ENCODE measurements at places on chromosomes 2 and 18. TPM values are rescaled to one million over a fixed set of nuclear protein-coding genes. Genes with fewer than 3 reads are reported as not detected.
A peak's percentile ranks its signal among the peaks of the same experiment; 100 is the strongest.

DNA sequence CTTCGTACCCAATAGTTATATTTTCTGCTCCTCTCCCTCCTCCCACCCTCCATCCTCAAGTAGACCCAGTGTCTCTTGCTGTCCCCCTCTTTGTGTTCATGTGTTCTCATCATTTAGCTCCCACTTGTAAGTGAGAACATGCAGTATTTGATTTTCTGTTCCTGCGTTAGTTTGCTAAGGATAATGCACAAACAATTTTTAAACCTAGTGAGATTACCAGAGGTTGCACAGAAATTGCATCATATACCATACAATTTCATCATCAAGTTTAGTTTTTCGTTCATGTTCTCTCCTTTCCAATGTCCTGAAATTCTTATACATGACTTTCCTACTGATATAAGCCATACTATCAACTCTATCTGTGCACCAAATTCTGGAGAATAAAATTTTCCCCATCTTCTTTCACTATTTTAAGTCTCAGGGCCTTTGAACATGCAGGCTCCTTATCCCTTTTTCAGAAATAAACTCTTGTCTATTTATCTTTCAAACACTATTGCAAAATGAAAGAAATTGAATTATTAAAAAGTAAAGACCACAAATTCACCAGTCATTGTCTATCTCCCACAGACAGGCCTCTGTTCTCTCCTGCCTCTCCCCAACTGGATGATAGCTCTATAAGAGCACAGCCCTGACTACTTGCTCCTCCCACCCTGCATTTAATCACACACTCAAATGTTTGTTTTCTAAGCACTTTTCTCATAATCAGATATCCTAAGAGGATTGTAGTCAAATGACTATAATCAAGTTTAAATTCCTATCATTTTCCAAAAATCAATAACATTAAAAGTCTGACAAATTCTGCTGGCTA lies 27.2 kb upstream of the B4GALT6 start:
- no peaks in the 10 kb centered on the region for H3K36me3 ChIP-seq
- H3K4me3 ChIP-seq: no peak overlapping the region
- DNase-seq: no peak
- H3K27me3 ChIP-seq: no peaks in the 10 kb centered on the region
- no peak overlapping the region for H3K27ac ChIP-seq

Gene KCNK3
- 2.9 TPM for total RNA-seq

- no peak overlapping the region for H3K27ac ChIP-seq
- H3K36me3 ChIP-seq: no peaks in the 10 kb centered on the region
- no peaks in the 10 kb centered on the region for H3K27me3 ChIP-seq
Measured at GRCh38 chr2:78887446-78887845, 138.1 kb upstream of the REG3G start.

DNA sequence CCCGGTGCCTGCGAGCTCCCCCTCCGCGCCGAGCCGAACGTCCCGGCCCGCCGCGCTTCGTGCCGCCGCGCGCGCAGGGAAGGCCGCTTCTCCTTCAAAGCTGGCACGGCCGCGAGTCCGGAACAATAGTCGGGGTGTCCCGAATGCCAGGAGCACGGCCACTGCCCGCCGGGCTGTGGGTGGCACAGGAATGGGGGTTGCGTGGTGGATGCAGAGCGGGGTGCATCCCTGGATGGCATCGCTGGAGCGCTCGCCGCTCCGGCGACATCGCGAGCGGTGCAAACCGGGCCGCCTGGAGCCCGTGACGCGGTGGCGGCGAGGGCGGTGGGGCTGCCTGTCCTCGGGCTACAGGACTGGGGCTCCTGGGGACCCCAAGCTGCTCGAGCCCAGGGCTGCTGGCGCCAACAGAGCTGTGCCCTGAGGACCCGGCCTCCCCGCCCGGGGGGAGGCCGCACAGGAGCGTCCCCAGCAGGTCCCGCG lies 1.1 kb upstream of the SATB2 start:
- H3K4me3 ChIP-seq: peak overlapping the region; percentile 71
- H3K4me1 ChIP-seq: peaks cover 12% of the 10 kb centered on the region
- peaks cover 90% of the 10 kb centered on the region for H3K27me3 ChIP-seq
- H3K27ac ChIP-seq: no peak overlapping the region
- H3K36me3 ChIP-seq: no peaks in the 10 kb centered on the region
- no peak for DNase-seq

Gene PASK
- 8.5 TPM for total RNA-seq

Gene GKN2
- total RNA-seq: not detected

DNA sequence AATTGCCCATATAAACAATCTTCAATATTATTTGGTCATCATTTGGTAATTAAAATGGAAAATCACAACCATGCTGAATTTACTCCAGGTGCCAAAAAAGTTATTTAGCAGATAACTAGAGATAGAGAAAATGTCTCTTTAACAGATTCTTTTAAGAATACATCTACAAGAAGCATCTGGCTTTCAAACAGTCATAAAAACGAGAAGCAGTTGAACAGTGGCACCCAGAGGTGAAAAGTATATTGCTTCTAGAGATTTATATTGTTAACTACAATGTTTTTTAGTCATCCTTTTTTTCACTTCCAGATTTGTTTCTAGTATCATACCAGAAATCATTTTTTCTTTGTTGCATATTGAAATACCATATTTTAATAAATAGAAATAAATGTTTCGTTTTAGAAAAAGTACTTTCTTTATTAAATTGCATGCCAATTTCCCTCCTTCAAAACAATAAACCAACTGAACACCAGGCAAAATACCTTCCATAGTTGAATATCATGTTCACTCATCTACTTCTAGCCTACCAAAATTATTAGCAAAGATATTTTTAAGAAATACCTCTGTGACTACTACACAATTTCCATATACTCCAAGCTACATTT lies 65.4 kb upstream of the HNRNPA3 start:
- H3K27ac ChIP-seq: no peak overlapping the region
- peak; percentile 67 for DNase-seq
- H3K4me1 ChIP-seq: peaks cover 8% of the 10 kb centered on the region

Gene PCARE
- 0.49 TPM for total RNA-seq

GRCh38 chr2:216498070-216498378 lies 620 bp upstream of the RPL37A start:
- H3K4me3 ChIP-seq: peak overlapping the region; percentile 99
- H3K27ac ChIP-seq: peak overlapping the region; percentile 96
- H3K4me1 ChIP-seq: peaks cover 17% of the 10 kb centered on the region

DNA sequence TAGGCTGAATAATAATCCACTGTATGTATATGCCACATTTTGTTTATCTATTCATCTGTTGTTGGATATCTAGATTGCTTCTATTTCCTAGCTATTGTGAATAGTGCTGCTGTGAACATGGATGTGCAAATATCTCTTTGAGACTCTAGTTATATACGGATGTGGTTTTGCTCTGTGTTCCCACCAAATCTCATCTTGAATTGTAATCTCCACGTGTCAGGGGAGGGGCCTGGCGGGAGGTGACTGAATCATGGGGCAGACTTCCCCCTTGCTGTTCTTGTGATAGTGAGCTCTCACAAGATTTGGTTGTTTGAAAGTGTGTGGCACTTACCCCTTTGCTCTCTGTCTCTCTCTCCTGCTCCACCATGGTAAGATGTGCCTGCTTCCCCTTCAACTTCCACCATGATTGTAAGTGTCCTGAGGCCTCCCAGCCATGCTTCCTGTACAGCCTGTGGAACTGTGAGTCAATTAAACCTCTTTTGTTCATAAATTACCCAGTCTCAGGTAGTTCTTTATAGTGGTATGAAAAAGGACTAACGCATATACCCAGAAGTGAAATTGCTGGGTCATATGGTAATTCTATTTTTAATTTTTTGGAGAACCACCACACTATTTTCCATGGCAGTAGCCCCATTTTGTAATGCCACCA lies 86.1 kb upstream of the UPP2 start:
- no peak overlapping the region for H3K4me3 ChIP-seq
- no peak for DNase-seq
- H3K27ac ChIP-seq: no peak overlapping the region
- no peaks in the 10 kb centered on the region for H3K4me1 ChIP-seq

DNA sequence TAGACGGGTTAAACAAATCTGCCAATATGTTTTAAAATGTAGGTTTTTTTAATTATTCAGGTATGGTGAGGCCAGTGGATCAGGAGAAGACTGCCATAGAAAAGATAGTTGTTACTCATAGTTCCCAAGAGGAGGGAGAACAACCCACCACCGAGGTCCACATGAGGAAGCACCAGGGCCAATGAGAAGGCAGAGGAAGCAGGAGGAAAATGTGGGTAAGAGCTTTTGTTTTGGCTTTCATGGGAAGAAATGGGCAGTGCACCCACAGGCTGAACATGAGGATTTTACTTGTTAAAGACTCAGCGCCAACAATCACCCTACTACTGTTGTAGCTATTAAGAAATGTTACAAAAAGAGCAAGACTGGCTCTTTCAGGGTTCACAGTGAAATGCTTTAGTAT lies 191.8 kb upstream of the HNMT start:
- H3K36me3 ChIP-seq: no peaks in the 10 kb centered on the region
- no peaks in the 10 kb centered on the region for H3K4me1 ChIP-seq
- DNase-seq: no peak
- no peak overlapping the region for H3K4me3 ChIP-seq
- no peaks in the 10 kb centered on the region for H3K27me3 ChIP-seq

Gene NOL4
- 0.48 TPM for total RNA-seq

- H3K4me1 ChIP-seq: peaks cover 10% of the 10 kb centered on the region
- no peak overlapping the region for H3K27ac ChIP-seq
- no peaks in the 10 kb centered on the region for H3K27me3 ChIP-seq
- DNase-seq: no peak
- no peaks in the 10 kb centered on the region for H3K36me3 ChIP-seq
- no peak overlapping the region for H3K4me3 ChIP-seq
Measured at GRCh38 chr2:16650287-16651249, 15.1 kb downstream of the CYRIA start.

Gene EPB41L5
- total RNA-seq: 24.6 TPM

GRCh38 chr2:172083628-172084394 lies 1.5 kb upstream of the DLX1 start:
- H3K4me3 ChIP-seq: no peak overlapping the region
- DNase-seq: no peak
- H3K27ac ChIP-seq: no peak overlapping the region

DNA sequence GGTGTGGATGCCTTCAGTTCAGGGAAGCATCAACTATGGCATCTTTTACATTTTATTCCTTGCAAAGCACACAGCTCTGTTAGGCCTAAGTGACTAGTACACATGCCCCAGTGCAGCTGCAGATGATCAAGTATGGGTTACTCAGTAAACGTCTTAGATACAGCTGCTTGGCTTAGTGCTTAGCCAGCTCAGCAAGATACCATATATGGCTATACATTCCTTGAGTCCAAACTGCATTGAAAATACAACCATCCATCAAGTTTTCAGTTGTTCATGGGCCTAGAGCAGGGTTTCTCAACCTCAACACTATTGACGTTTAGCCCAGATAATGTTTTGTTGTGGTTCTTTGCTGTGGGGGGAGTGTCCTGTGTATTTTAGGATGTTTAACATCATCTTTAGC lies 769.9 kb downstream of the TSN start:
- H3K27ac ChIP-seq: no peak overlapping the region
- no peaks in the 10 kb centered on the region for H3K4me1 ChIP-seq
- H3K4me3 ChIP-seq: no peak overlapping the region
- H3K36me3 ChIP-seq: no peaks in the 10 kb centered on the region
- DNase-seq: peak; percentile 81

Gene UNC80
- 0.25 TPM for total RNA-seq

- no peak overlapping the region for H3K4me3 ChIP-seq
- no peak for DNase-seq
- no peak overlapping the region for H3K27ac ChIP-seq
- no peaks in the 10 kb centered on the region for H3K27me3 ChIP-seq
- peaks cover 4% of the 10 kb centered on the region for H3K4me1 ChIP-seq
- H3K36me3 ChIP-seq: peaks cover 16% of the 10 kb centered on the region
Measured at GRCh38 chr2:168120730-168121129, 126.7 kb downstream of the STK39 start.

GRCh38 chr2:167478196-167478595 lies 589.9 kb downstream of the XIRP2 start:
- no peak overlapping the region for H3K4me3 ChIP-seq
- H3K27me3 ChIP-seq: no peaks in the 10 kb centered on the region
- no peak for DNase-seq
- H3K27ac ChIP-seq: no peak overlapping the region

DNA sequence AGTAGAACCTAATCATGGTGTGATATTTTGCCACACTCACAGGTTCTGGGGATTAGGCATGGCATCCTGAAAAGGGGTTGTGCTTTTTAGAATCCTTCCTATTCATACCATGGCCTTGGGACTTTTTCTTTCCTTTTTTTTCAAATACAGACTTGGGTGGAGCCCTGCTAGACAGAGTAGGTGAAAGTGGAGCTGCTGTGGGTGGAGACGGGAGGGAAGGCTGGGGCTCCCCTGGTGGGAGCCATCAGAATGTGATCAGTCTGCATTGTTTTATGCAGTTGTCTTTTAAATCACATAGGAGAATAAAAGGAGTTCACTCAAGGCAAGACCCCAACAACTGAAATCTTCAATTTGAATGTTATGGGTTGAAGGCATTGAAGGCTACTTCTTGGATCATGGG lies 130.2 kb downstream of the VAPA start:
- H3K27ac ChIP-seq: no peak overlapping the region
- DNase-seq: no peak

Gene ZNF521
- 442 TPM for total RNA-seq

GRCh38 chr2:100119235-100119634 lies 23.2 kb downstream of the AFF3 start:
- H3K27me3 ChIP-seq: peaks cover 18% of the 10 kb centered on the region
- H3K4me1 ChIP-seq: no peaks in the 10 kb centered on the region
- DNase-seq: no peak
- H3K4me3 ChIP-seq: no peak overlapping the region
- H3K27ac ChIP-seq: no peak overlapping the region
- no peaks in the 10 kb centered on the region for H3K36me3 ChIP-seq

GRCh38 chr2:36462311-36462935 lies 106.8 kb downstream of the CRIM1 start:
- H3K27ac ChIP-seq: no peak overlapping the region
- H3K27me3 ChIP-seq: peaks cover 81% of the 10 kb centered on the region
- H3K36me3 ChIP-seq: no peaks in the 10 kb centered on the region
- no peaks in the 10 kb centered on the region for H3K4me1 ChIP-seq
- no peak overlapping the region for H3K4me3 ChIP-seq

- H3K4me3 ChIP-seq: no peak overlapping the region
- H3K36me3 ChIP-seq: no peaks in the 10 kb centered on the region
- DNase-seq: no peak
- no peaks in the 10 kb centered on the region for H3K4me1 ChIP-seq
Measured at GRCh38 chr18:38368246-38368645, 802.6 kb upstream of the CELF4 start.

Gene VSNL1
- total RNA-seq: 3.9 TPM
